ENCODE measurements at places on chromosomes 1 and 21.
A peak's percentile ranks its signal among the peaks of the same experiment; 100 is the strongest.

- no peak for DNase-seq
Measured at GRCh38 chr21:20882462-20883407, 115.5 kb upstream of the NCAM2 start.

GRCh38 chr1:30101487-30102227 lies 621.7 kb downstream of the MATN1 start:
- no peak for DNase-seq

GRCh38 chr1:94772845-94773244 lies 47.3 kb upstream of the SLC44A3 start:
- DNase-seq: no peak

- no peak for DNase-seq
Measured at GRCh38 chr1:51648180-51649109, 31.6 kb downstream of the OSBPL9 start.

DNA sequence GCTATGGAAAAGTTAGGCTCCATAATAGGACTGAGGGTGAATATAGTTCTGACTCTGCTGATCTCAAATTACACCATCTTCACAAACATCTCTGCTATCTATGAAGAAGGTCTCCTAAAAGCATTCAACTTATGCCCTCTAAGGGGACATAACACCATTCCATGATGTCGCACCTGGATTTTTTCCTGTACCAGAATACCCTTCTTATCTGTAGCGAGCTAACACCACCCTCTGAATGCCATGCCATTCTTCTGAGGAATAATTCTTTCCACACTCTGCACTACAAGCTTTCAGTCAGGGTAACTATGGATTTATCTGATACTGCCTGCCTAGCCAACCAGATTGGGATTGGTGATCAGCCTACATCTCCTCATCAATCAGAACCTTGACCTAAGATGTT lies 203.8 kb downstream of the PTPRC start:
- DNase-seq: no peak

DNA sequence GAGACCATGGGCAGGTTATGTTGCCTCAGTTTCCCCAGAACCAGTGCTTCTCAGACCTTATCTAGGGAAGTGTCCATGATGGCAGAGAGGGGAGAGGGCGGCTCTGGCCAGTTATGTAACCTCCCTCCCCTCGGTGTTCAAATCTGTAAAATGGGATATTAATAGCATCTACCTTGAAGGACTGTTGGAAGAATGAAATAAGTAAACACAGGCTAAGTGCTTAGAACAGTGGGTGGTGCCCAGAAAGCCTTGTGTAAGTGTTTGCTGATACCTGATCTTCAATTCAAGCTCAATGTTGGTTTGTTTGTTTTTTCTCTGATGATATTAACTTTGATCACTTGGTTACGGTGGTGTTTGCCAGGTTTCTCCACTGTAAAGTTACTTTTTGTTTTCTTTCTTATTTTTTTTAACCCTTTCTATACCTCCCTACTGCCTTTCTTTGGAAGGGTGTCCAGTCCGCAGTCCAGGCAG lies 34.9 kb downstream of the EPHA2 start:
- DNase-seq: no peak

DNA sequence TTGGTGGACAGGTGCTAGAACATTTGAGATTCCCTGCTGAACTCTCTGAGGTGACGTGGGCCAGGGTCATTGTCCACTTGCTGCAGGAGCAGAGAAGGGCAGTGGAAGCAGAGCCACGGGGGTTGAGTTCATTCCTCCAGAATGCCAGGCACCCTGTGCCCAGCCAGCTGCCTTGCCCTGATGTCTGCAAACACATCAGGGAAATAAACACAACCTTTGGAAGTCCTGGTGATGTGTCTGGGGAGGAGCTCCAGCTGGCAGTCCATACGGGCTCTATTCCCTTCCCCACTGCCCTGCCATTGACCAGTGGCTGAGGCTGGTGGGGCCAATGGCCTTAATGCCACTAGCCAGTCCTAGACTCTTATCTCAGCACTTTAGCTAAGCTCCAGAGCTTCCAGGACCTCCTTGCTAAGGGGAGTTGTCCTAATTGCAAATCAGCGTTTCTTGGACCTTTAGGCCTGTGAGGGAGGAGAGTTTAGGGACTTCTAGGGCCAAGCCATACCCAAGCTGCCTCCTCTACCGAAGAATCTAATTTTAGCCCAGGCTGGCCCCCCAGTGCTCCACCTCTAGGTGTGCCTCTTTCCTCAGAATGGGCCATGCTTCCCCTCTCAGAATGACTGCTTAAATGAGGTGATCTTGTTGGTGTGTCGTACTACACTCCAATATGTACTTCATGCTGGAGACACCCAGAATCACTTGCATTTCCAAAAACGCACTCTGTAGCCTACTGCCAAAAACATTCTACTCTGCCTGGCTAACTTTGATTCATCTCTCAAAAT lies 25.9 kb upstream of the MFSD2A start:
- no peak for DNase-seq

DNA sequence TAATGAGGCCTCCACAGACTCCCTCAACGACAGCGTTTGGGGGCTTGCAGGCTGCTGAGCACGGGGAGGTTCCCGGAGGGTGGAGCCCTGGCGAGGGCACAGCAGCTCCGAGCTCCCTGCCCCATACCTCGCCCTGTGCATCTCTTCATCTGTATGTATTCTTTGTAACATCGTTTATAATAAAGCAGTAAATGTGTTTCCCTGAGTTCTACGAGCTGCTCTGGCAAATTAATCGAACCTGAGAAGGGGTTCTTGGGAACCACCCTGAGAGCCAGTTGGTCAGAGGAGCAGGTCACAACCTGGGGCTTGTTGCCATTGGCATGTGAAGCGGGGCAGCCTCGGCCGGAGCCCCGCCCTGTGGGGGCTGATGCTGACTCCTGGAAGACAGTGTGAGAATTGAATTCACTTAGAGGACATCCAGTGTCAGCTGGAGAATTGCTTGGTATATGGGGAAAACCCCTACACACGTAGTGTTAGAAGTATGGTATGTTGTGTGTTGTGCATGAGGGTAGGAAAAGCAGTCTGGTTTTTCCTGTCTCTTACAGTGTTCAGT lies 11.5 kb downstream of the SLC37A1 start:
- DNase-seq: no peak

DNA sequence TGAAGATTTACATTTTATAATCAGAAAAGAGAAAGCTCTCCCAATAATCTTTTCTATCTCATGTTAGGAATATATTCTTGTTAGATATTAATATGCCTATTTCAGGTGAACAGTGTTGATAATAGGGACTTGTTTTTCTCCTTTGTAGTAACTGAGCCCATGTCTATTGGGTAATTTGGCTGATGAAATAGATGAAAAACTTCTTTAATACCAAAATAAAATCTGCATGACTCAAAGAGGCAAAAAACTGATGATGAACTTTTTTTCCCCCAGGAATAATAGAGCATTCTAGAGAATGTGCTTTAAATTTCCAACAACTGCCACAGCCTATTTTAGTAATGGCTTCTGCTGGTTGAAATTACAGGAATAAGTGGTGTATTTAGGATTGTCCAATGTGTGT lies 178.9 kb upstream of the GREM2 start:
- no peak for DNase-seq

GRCh38 chr1:36432616-36433015 lies 17.6 kb downstream of the OSCP1 start:
- DNase-seq: no peak

DNA sequence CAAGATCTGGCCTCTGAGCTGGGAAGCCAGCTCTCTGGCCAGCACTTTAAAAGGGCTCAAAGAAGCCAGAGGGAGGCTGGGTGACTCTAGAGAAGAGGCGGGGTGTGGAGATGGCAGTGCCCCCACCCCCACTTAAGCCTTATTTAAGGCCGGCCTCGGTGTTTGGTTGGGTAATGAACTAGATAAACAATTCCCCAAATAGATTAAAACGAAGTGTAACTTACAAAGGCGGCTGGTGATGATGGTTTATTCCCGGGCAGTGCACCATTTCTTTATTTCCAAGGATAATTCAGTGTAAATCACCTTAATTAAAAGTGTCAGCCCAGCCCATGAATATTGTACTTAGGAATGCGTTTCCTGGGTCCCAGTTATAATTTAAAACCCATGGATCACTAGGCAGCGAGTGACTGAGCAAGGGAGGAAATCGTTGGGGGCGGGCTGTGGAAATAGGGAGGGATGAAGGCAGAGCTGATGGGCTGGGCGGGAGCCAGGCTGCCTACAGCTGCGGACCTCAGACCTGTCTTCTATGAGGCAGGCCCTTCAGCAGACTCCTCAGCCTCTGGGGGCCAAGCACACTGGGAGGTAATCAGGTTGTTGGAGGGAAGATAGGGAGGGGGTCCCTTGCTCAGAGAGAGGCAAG lies 54.9 kb downstream of the TMEM53 start:
- no peak for DNase-seq

GRCh38 chr1:88890791-88891317 lies 513 bp downstream of the GTF2B start:
- peak; percentile 27 for DNase-seq

DNA sequence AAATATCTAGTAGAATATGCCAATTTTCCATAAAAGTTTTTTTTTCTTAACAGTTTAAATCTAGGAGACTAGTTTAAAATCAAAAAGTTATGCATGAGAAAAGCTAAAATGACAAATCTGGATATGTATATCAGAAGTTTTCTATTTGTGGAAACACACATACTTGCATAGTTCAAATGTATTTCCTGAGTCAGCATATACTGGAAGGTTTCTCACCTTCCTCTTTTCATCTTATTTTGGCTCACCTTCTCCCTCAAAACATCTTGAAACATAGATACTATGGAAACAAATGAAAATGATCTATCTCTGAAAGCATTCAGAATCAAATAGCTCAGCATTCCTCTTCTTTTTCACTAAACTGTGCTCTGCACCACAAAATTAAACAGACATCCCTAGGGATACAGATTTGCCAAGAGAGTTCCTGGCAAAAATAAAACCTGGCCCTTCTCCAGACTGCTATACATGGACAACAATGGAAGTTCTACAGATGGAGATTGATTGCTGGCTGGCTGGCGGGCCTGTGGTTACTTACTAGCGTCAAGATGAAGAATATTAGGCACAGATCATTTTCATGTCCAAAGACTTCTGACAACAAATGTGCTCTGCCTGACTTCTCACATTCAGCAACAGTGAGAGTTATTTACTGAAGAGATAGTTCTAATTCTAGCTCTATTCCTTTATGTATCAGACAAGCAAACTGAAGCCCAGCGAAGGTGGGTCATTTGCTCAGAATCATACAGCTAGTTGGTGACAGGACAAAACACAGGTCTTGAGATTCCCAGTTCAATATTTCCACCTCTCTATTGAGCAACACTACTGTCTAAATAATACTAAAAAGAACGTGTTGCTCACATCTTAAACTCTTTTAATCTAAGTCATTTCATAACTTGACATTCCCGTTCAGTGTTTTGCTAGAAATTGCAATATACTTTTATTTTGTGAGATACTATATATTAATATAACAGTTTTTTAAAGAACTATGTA lies 26.6 kb downstream of the DIPK1A start:
- DNase-seq: no peak

GRCh38 chr1:215345766-215346165 lies 221.3 kb upstream of the KCTD3 start:
- DNase-seq: no peak

- no peak for DNase-seq
Measured at GRCh38 chr1:172359491-172359999, 60.9 kb upstream of the C1orf105 start.

DNA sequence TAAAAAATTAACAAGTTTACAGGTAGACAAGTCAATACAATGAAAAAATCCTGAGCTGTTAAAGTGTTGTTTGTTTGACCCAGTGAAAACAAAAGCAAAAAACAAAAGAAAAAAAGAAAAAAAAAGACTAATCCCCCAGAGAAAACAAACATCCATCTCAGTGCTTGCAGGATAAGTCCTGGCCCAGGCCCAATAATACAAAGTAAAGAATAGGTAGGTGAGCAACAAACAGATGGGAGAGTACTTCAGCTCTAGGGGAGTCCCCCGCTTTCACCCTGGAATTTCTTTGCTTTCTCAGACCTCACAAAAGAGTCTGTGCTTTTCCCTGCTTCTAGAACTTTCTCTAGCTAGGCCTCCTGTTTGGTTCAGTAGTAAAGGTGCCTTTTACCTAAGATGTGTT lies 70.3 kb downstream of the ABCA4 start:
- no peak for DNase-seq

DNA sequence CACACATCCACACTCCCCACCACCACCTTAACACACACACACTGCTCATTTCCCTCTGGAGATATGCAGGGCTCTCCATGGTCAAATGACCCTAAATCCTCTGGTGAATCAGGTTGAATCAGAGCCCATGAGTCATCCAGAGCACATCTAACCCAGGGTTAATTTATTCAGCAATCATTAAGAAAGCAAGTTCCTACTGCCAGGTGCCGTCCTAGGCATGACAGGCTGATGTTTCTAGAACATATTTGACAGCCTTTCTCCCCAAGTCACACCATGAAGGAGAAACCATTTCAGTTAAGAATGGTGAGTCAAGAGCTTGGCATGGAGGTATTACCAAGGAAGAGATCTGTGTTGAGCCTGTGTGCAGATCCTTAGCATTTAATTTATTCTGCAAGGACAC lies 194.3 kb upstream of the CAMK1G start:
- no peak for DNase-seq

- DNase-seq: no peak
Measured at GRCh38 chr1:228184152-228184551, 18.5 kb downstream of the IBA57 start.

GRCh38 chr1:151461694-151462093 lies 2.4 kb upstream of the POGZ start:
- no peak for DNase-seq

DNA sequence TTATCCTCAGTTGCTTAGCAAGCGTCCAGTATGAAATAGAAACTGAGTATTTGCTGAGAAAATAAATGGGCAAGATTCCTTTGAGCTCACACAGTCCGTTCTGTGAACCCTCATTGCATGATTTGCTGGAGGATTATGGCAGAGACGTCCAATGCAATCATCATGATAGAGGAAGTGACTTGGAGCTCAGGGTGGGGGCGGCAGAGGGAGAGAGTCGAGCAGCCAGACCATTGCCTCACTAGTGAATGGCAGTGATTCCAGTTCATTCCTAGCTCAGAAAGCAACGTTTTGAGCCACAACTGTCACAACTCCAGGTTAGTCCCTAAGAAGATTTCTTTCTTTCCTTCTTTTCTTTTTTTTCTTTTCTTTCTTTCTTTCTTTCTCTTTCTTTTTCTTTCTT lies 27.5 kb upstream of the COL9A2 start:
- DNase-seq: no peak

GRCh38 chr1:93695411-93696005 lies 13.9 kb upstream of the BCAR3 start:
- no peak for DNase-seq

DNA sequence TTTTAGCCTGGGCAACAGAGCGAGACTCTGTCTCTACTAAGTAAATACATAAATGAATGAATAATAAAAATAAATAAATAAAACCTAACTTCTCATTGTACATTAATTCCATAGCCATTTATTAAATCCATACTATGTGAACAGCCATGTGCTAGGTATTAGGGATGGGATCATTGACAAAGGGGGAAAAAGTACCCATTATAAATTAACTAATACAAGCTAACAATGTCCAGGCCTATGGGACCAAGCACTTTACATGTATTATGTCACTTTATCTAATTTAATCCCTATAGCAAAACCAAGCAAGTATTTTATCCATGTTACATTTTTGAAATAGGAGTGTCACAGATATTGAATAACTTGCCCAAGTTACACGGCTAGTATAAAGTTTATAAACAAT lies 2.6 kb upstream of the CDC7 start:
- DNase-seq: no peak

- DNase-seq: no peak
Measured at GRCh38 chr1:18312961-18313360, 167.8 kb upstream of the KLHDC7A start.
